Activated CD4-positive, alpha-beta T cell treated with anti-CD3 and anti-CD28 coated beads, Interleukin-2, amount 50 U/mL, for 4 hours (primary cell): ENCODE measurements at places on chromosomes 6 and 20.

DNA sequence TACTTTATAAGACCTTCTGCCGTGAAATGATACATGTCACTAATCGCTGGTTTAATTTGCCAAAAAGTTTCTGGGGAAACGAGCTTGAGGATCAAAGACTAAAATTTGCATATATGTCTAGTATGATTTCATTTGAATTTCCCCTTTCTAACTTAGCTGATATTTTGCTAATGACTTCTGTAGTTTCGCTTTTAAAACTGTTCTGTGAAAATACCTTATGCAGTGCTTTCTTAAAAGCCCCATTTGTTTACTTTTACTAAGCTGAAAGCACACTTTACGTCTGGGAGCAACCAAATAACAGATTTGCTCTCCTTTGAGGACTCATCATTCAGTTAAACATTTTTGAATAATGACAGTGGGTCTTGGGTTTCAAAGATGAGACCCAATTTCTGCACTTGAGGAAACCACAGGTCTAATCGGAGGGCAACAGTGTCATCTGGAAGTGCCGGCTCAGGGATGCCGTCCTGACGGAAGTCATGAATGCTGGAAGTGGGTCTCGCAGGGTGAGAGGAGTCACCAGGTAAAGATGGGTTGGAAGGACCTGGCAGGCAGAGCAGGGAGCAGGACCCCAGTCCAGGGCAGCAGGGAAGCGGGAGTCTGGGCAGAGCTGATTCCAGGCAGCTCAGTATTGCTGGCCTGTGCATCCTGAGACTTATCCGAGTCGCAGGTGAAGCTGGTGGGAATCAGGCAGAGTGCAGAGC, 33.2 kb downstream of the PLEKHG1 start:
- DNase-seq: no peak

DNA sequence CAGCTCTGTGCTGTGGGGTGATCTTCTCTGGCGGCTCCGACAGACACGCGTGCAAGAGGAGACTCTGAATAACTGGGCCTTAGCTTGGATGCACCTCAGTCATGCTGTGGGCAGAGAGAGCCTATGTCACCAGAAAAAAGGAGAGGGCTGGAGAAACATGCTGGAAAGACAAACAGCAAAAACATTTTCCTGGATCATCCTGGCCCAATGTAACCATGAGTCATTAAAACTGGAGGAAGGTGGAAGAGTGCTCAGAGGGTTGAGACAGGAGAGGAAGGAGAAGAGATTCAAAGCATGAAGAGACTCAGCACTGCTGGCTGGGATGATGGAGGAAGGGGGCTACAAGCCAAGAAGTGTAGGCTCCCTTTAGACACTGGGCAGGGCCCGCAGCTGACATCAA, 292.0 kb downstream of the CDH26 start:
- DNase-seq: no peak

GRCh38 chr20:18614244-18614643, 26.4 kb downstream of the DTD1 start:
- DNase-seq: no peak

- no peak for DNase-seq
These were observed 9.0 kb upstream of the ZNF292 start for GRCh38 chr6:87146363-87146762.

DNA sequence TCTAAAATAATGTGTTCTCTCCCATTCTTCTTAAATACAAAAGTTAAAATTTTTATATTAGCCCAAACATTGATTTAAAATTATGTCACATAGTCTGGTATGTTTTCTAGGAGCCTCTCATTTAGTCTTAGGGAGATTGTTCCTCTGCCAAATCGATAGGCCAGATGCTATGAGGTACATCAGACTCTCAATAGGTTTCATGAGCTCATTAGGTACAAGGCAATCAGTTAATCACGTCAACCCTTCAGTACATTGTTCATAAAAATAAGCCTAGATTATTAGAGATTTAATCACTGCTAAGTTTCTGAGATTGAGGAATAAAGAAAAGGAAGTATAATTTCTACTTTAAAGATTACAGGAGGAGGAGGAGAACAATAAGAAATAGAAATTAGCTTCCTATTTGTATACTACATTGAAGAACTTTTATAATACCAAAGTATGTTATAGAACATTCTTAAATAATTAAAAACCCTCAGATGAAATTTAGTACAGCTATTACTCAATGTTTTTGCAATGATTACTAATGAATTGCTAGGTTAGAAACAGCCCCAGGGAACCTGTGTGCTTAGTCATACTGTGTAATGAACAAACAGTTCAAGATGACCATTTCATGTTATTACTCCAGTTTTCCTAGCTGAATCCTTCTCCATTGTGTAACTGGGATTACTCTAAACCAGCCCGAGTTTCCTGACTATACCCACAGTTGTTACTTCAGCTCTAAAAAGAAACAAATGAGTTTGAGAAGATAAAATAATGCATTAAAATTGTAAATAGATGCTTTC, 117.0 kb downstream of the BMP5 start:
- DNase-seq: no peak
